Right ventricle myocardium superior (tissue), 1 donor: ENCODE measurements at places on chromosomes 12 and 14.

DNA sequence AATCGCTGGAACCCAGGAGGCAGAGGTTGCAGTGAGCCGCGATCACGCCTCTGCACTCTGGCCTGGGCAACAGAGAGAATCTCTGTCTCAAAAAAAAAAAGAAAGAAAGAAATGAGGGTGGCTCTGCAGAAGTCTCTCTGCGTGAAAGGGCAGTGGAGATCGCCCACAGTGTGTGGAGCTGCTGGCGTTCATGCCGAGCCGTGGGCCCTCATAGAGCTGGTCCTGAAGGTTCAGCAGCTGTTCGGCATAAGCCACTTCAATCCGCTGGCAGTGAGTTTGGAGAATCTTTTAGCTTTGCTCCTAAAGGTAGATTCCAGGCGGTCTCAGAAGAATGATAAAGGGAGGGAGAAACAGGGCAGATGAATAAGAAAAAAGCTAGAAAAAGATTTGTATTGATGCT, 36.7 kb upstream of the ATP2A2 start:
- no peak for DNase-seq

- DNase-seq, result peak; percentile 55
Measured at GRCh38 chr14:77000340-77001270, 27.9 kb downstream of the IRF2BPL start.

- DNase-seq, result no peak
Measured at GRCh38 chr14:92595267-92595666, 81.7 kb downstream of the RIN3 start.

GRCh38 chr12:131547555-131547954, 163.3 kb upstream of the SFSWAP start:
- DNase-seq, result no peak

DNA sequence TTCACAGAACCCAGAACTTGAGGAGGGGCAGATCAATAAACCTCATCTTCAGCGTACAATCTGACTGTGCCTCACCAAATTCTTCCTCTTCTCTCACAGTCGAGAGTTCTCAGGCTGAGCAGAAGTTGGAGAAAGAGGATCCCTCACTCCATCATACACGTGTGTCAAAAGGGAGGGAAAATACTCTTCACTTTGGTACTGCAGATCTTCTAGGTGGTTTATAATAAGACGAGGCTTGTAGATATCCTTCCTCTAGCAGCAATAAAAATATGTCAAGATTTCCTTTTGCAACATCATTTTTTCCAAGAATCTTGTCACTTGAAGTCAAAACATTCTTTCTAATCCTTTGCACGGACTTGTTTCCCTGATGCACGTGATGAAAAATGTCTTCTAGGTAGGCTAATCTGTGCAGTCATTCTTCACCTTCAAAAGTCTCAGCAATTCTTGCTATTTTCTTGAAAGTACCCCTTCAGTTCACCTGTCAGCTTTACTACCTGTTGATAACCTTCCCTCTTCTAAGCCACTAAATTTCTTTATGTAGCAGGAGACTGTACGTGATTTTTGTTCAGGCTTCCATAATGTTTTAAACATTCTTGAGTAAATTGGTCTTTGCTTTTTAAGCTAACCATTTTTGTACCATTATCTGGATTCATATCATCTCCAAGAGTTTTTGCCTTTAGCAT, 214.1 kb downstream of the NUAK1 start:
- no peak for DNase-seq

DNA sequence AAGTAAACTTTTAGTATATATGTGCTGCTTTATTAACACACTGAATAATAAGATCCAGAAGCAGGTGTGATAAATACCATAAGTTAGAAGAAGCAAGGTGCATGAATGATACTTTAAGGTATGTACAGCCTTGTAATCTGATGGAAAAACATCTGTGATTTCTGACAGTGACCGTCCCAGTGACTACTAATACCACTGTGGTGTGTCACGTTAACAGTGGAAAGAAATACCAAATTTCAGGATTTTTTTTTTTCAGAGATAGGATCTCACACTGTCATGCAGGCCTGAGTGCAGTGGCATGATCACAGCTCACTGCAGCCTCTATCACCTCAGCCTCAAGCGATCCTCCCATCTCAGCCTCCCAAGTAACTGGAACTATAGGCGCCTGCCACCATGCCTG, 21.5 kb downstream of the SDS start:
- DNase-seq, result no peak

DNA sequence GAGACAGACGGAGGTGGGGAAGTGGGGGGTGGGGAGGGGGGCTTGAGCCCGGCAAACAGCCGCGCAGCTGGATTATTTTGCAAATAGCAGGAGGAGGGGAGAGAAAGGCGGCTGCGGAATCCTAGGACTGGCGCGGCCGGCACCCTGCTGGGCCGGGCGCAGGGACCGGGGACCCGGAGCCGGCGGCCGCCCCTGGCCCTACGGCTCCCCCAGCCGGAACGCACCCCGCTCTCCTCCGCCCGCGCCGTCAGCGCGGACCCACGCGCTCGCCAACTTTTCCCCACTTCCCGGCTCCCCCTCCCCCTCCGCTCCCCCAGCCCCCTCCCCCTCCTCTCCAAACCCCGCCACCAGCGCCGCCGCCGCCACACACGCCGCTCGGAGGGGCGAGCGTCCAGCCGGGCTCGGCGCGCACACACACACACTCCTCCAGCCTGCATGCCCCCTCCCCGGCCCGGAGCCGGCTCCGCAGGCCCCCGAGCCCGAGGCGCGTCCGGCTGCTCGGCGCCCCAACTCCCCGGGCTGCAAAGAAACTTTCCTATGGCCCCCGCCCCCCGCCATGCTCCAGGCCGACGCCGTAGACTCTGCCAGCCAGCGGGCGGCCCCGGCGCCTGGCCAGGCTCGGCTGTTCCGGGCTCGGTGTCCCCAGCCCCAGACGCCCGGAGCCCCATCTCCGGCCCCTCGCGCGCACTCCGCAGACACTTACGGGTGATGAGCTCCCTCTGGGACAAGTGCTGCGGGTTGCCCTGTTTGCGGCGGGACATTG, 1.4 kb downstream of the BCL11B start:
- no peak for DNase-seq

- DNase-seq, result no peak
Measured at GRCh38 chr14:102316338-102316742, 3.2 kb upstream of the ZNF839 start.

DNA sequence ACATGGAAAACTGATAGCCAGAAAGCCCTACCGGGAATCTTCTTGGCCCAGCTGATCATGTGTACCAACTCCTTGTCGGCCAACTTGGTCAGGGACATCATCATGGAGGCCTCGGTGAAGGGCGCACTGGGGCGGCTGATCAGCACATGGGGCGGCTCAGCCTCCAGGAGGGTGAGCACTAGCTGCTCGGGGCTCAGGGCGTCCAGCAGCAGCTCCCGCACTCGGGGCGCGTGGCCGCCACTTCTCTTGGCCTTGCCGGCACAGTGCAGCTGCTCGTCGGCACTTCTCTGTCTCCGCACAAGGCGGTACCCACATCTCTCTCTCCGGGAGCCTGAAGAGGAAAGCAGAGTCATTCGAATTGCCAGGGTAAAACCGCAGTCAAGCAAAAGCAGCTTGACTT, 33.8 kb downstream of the ESR2 start:
- no peak for DNase-seq

- no peak for DNase-seq
Measured at GRCh38 chr14:82387699-82388098, 854.0 kb upstream of the SEL1L start.

DNA sequence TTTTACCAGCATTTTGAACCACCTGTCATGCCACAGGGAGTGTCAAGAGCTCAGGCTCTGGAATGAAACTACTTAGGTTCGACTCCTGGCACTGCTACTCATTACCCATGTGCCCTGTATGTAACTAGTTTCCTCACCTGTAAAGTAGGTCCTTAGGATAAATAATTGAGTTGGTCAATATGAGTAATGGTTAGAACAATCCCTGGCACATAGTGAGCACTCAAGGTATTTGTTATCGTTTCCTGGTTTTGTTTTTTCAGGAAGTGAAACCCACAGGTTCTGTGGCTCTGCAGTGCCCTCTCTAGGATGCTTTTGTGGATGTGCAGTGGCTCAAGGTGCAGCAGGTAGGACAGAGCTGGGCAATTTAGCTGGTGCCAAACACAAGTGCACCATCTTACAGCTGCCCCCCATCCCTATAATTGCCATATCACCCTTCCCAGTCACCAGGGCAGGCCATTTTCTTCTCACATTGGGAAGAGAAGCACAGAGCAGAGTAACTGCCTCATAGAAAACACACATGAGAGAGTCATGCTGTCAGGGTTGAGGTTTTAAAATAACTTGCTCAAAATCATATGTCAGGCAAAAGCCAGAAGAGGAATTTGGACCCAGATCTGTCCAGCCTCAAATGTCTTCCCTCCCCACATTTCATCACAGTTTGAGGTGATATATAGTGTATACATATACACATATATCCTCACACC, 297.5 kb downstream of the RPAP3 start:
- no peak for DNase-seq

DNA sequence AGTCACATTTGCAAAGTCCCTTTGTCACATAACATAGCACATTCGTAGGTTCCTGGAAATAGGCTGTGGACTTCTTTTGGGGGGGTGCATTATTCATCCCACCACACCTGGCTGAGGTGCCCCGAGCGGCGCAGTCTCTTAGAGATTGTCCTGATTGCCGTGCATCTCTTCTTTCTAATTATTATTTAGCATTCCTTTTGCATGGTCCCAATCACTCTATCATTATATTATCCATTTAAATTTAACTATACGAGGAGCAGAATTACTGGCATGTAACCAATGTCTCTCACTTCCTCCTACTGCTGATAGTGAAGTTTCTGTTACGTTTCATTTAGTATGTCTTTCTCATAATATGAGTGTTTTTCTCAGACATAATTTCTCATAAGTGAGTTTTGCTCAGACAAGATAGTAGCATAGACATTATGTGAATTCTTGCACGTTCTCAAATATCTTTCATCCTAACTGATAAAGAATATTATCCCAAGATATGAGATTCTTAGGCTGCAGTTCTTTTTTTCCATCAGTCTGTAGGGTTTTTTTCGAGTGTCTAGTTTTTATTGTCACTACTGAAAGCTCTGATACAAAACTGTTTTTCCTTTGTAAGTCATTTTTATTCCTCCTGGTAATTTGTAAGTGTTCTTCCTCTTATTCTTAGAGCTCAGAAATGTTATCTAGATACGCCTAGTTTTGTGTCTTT, 444.3 kb downstream of the NELL2 start:
- DNase-seq, result no peak

DNA sequence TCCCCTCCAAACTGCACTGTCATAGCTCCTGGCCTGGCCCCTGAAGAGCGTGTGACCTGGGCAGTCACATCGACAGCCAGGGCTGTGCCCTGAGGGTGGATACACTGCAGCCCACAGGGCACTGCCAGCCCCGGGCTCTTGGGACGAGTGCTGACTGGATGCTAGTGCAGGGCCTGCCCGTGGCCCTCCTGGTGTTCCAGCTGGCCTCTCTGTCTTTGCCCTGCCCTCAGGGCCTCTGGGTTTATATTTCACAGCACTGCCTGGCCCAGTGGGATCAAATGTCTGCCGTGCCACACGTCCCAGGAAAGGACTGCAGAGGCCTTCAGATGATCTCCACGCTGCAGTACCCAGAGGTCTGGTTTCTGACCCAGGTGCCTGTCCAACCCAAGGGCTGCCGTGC, 10.1 kb upstream of the CCDC197 start:
- peak; percentile 79 for DNase-seq

GRCh38 chr14:29821242-29821641, 106.4 kb downstream of the PRKD1 start:
- DNase-seq, result no peak

DNA sequence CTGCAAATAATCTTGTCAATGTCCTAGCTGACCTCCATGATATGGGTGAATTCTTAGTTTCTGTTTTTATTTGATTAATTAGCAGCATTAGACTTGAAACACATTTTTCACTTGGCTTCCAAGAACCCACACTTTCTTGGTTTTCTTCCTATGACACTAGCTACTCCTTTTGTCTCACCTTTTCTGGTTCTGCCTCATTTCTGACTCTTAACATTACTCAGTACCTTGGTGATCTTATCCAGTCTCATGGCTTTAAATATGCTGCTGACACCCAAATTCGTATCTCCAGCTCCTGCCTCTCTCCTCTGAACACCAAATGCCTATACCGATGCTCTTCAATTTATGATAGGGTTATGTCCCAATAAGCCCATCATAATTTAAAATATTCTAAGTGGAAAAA, 32.0 kb upstream of the SSTR1 start:
- no peak for DNase-seq

DNA sequence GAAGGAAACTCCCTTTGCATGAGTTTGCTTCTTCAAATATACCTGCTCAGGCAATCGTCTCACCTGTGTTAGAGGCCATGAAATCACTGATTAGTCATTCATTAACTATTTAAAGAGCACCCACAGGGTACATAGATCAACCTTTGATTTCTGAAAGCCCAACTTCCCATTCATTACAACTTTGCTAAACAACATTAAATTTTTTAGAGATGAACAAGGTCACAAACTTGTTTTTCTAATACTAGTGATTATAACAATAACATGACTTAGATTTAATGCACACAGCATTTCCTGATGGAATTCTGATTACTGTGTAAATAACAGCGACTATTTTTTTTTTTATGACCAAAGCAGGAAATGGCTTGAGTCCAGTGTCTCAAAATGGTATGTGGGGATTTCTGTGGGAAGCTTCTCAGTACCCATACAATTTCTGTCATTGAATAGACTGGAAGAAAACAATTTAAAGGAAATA, 5.4 kb upstream of the ERO1A start:
- DNase-seq, result no peak

DNA sequence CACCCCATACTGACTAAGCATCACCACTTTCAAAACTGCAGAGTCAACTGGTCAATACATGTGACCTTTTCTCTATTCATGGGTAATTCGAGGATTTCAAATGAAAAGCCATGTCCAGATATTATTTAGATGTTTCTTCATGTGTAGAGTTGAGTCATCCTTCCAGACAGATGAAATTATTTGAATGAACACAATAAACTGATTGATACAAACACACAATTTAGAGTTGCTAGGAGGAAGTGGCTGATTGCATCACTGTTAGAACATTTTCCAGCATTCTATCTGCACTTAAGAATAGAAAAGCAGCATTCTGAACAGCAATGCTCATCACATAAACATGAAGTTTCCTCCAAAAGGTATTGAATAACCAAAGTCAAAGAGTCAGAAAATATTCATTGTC, 273.5 kb upstream of the SOX5 start:
- no peak for DNase-seq

DNA sequence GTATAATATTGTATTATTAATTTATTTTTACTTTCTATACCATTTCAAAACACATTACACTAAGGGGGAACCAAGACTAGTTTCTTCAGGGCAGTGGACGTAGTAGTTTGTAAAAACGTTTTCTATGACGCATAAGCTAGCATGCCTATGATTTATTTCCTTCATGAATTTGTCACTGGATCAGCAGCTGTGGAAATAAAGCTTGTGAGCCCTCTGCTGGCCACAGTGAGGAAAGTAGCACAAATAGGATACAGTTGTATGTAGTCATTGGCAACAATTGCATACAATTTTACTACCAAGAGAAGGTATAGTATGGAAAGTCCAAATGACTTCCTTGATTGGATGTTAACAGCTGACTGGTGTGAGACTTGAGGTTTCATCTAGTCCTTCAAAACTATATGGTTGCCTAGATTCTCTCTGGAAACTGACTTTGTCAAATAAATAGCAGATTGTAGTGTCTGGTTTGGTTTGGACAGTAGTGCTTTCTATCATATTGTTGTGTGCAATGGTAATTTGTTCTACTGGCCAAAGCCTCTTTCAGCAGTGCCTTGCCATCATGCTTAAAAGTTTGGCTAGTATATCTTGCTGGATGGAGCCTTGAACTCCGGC, 24.3 kb upstream of the PLEKHD1 start:
- DNase-seq, result no peak
